ENCODE measurements at places on chromosomes 1 and 21.

GRCh38 chr1:169103480-169103893 lies 3.0 kb upstream of the ATP1B1 start:
- no peak for DNase-seq

DNA sequence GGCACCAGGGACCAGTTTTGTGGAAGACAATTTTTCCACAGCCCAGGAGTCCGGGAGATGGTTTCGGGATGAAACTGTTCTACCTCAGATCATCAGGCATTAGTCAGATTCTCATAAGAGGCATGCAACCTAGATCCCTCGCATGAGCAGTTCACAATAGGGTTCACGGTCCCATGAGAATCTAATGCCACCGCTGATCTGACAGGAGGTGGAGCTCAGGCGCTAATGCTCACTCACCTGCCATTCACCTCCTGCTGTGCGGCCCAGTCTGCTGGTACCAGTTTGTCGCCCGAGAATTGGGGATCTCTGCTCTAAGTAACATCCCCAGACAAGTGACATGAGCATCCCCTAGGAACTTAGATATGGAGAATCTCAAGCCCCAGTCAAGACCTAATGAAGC lies 180.7 kb downstream of the COQ8A start:
- DNase-seq: no peak

GRCh38 chr1:62433861-62434617 lies 2.8 kb upstream of the USP1 start:
- no peak for DNase-seq

GRCh38 chr1:69475021-69475420 lies 92.7 kb upstream of the LRRC7 start:
- no peak for DNase-seq

DNA sequence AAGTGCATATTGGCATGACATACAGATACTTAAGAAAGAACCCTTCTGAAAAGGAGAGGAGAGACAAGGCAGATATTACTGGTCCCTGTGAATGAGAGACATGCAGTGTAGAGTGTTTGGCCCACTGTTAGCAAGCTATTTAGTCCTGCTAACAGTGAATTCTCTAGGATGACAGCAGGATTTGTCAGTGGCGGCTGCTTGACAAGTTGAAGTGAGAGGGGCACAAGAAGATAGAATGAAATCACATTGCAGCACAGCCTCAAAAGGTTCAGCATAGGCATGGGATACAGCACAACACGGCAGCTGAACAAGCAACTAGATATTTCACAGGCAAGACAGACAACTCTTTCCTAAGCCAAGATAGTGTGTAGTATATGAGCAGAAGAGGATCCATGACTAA lies 407.9 kb downstream of the PLA2G4A start:
- no peak for DNase-seq

DNA sequence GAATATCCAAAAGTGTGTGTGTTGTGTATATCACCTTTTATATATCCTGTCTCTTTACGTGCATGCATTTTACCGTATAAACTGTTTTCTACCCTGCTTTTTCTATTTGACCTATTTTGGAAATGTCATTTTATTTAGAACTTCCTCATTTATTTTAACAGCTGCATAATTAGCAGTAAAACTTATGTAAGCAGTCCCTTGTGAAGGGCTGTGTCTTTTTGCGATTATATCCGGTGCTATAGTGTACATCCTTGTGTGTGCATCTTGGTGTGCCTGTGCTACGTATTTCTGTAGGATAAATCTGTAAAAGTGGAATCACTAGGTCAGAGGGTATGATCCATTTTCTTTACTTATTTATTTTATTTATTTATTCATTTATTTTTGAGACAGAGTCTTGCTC lies 7.2 kb downstream of the LGALS8 start:
- DNase-seq: no peak

- no peak for DNase-seq
Measured at GRCh38 chr1:82214606-82215005, 413.9 kb downstream of the ADGRL2 start.

DNA sequence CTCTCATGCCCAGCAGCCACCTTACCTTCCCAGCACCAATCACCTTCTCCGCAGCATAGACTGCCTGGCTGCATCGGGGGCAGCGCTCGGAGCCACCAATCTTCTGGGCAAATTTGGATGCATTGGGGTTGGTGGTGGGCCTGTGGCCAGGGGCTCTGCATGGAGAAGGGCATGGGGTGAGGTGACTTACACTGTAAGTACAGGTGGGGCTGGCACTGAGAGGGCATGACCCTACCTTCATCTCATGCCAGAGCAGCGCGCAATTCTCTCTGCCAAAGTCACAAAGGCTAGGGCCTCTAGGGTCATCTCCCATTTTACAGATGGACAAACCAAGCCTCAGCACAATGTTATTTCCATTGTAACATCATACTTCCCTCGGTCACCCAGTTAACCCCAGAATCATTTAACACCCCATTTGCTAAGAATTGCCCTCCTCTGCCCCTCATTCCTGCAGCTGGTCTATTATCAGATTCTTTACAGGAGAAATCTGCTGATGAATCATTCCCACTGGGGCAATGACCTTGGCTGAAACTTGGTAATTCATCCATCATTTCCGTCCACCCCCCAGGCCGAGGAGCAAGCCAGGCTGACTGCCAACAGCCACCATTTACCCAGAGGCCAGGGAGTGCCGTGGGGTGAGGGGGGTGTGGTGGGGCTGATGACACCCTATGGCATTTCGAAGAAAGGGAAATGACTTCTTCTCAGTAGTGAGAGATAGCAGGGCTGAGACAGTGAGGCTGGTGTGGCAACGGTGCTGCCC lies 17.9 kb downstream of the CSRP1 start:
- DNase-seq: peak; percentile 87

- DNase-seq: no peak
Measured at GRCh38 chr1:149934356-149934755, 2.3 kb downstream of the MTMR11 start.

DNA sequence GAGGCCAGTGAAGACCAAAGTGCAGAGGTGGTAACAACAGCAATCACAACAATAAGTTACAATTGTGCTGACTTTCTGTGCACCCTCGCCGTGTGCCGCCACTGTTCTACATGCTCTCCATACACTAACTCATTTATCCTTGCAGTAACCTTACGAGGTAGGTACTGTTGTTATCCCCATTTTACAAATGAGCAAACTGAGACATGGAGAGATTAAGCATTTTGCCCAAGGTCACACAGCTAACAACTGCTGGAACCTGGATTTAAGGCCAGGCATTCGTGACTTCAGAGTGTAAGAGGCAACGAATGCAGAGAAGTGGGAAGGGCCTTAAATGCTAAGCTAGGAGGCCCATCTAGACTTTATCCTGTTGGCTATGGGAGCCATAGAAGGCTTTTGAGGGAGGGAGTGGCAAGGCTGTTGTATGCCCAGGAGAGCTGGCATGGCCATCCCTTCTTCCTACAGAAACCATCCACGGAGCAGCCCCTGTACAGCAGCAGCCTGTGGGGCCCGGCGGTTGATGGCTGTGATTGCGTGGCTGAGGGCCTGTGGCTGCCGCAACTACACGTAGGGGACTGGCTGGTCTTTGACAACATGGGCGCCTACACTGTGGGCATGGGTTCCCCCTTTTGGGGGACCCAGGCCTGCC lies 36.6 kb downstream of the AZIN2 start:
- DNase-seq: no peak

GRCh38 chr1:214657299-214657698 lies 54.3 kb downstream of the CENPF start:
- no peak for DNase-seq

DNA sequence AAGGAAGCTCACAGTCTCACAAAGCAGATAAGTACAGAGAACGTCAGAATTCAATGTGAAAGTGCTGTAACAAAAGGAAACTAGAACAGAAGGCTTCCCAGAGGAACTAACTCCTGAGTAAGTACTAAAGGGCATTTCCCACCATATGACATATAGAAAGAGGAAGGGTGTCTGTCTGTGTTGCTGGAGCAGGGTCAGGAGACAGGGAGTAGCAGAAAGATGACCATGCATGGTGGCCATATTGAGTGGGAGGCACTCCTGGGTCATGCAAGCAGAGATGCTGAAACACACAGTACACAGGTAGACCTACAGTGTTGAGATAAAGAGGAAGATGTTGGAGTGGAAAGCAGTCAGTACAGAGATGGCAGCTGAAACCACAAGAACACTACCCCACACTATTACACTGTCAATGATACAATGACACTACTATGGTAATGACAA lies 47.3 kb downstream of the SLC25A24 start:
- DNase-seq: no peak

DNA sequence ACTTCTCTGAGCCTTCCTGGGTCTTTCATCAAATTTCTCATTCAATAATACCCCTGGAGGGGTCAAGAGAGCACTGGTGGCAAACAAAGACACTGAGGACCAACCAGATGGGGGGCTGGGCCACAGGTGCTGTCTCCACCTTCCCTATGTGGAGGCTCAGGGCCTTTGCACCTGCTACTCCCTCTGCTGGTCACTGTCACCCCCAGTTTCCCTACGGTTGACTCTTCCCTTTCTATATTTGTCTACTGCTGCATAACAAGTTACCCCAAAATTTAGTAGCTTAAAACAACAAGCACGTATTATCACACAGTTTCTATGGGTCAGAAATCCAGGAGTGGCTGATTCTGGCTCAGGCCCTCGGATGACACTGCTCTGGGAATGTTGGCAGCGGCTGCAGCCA lies 138.8 kb upstream of the RUNX3 start:
- no peak for DNase-seq

DNA sequence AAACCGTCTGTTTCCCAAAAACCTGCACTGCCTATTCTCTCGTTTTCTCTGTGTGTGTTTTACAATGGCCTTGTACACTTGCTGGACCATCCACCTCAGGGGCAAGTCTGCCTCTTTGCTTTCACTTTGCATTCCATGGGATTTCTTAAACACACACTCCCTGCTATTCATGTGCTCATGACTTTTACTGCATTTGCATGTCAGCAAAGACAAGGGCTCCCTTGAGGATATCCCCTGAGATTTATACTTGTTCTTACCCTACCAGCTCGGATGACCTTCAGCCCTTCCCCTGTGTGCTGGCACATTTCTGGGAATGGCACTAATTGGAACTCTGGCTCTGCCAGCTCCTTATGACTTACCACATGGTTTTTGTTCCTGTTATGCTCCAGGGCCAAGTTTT lies 386.9 kb downstream of the AMY1C start:
- no peak for DNase-seq

GRCh38 chr1:180863158-180863775 lies 49.4 kb upstream of the KIAA1614 start:
- no peak for DNase-seq
